ENCODE measurements at places on chromosomes 2 and 18. TPM values are rescaled to one million over a fixed set of nuclear protein-coding genes. Genes with fewer than 3 reads are reported as not detected.

Gene ZNF521
- total RNA-seq: 13.8 TPM

Gene CHCHD5
- total RNA-seq: 33.7 TPM

Gene CFAP65
- total RNA-seq: 0.48 TPM

Gene DNAH7
- 0.23 TPM for total RNA-seq

DNA sequence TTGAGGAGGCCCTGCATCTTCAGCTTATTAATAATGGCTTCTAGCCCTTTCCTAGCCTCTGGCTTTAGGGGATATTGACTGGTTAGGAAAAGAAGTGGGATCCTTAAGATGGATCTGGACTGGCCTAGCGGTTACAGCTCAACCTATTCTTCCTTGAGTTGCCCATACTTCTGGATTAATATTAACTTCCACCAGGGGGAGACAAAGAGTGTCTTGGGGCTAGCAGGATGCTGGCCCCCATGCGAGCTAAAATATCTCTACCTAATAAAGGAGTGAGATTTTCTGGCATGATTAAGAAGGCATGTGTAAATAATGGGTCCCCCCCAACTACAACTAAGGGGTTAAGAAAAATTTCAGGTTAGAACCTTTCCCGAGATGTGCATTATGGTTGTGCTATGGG is 23.2 kb upstream of the PLA2R1 start:
- no peak overlapping the region for H3K4me3 ChIP-seq
- DNase-seq: no peak

- no peak for DNase-seq
- peaks cover 4% of the 10 kb centered on the region for H3K36me3 ChIP-seq
- peaks cover 27% of the 10 kb centered on the region for H3K27me3 ChIP-seq
- no peak overlapping the region for H3K4me3 ChIP-seq
Measured at GRCh38 chr2:637804-638203, 39.4 kb downstream of the TMEM18 start.

- no peak for DNase-seq
- H3K27ac ChIP-seq: peak overlapping the region; percentile 36
- no peaks in the 10 kb centered on the region for H3K36me3 ChIP-seq
- H3K4me1 ChIP-seq: peaks cover 24% of the 10 kb centered on the region
Measured at GRCh38 chr18:33472509-33472908, 32.0 kb upstream of the CCDC178 start.

DNA sequence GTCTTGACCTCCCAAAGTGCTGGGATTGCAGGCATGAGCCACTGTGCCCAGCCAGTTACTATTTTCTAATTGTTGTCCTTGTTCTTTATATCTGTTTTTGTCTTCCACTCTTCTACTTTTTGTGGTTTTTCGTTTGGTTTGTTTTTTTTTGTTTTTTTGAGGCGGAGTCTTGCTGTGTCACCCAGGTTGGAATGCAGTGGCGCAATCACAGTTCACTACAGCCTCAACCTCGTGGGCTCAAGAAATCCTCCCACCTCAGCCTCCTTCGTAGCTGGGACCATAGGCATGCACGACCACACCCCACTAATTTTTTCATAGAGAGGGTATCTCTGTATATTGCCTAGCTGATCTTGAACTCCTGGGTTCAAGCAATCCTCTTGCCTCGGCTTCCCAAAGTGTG is 100.7 kb downstream of the EHBP1 start:
- 0 out of 2 replicates have a peak, but pooled peaks cover 2% of the 10 kb centered on the region for H3K4me1 ChIP-seq
- H3K27ac ChIP-seq: no peak overlapping the region
- no peak overlapping the region for H3K4me3 ChIP-seq
- H3K36me3 ChIP-seq: peaks cover 14% of the 10 kb centered on the region
- DNase-seq: no peak

Measured in WTC11 (cell line).